NCI-H1694 treated with DMSO at 0.1 percent for 48 hours (cell line): ENCODE measurements at places on chromosomes 3 and 15.

GRCh38 chr3:66830301-66830700, 167.8 kb upstream of the KBTBD8 start:
- no peak for DNase-seq

DNA sequence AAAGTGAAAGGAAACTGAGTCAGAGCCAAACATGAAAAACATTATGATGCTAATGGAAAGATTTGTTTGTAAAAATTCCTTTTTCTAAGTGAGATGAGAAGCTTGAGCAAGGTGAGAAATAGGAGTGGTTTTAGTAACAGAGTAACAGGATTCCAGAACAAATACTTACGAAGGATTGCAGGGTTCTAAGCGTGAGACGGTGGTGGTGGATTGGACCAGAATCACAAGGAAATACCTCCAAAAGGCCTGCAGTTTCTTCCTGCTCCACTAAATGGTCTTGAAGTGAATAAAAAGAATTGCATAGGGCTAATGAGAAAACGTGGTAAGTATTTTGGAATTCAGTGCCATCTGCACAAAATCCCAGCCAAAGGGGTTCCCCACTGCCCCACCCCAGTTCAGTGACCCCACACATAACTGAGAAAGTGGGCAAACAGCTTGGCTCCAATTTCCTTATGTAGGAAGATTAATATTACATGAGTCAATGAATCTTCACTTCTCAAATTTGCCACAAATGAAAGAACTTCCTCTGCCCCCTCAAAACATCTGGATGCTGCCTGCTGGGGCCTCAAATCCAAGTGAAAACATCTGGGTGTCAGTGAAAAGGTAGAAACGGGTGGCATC, 283.8 kb upstream of the NR2F2 start:
- DNase-seq, result no peak

DNA sequence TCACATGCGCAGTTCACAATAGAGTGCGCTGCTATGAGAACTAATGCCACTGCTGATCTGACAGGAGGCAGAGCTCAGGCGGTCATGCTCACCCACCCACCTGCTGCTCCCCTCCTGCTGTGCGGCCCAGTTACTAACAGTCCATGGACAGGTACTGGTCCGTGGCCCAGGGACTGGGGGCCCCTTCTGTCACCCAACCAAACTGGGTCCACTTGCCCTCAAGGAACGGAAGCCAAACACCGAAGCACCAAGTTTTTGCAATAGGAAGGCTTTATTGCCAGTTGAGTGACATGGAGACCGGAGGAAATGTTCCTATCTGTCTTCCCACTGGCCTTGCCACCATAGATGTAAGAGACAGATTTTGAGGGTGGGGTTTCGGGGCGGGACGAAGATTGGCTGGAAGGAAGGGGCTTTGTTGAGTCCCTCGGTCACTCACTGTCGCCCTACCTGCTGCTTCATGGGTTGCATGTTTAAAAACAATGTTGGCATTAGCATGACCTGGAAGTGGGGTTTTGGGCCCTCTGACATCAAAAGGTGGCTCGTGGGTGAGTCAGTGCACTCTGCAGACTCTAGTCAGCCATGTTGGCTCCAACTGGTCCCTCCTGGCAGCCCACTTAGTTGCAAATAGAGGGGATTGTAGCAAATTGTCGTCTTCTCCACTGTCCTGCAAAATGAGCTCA, 141.0 kb downstream of the TJP1 start:
- no peak for DNase-seq

DNA sequence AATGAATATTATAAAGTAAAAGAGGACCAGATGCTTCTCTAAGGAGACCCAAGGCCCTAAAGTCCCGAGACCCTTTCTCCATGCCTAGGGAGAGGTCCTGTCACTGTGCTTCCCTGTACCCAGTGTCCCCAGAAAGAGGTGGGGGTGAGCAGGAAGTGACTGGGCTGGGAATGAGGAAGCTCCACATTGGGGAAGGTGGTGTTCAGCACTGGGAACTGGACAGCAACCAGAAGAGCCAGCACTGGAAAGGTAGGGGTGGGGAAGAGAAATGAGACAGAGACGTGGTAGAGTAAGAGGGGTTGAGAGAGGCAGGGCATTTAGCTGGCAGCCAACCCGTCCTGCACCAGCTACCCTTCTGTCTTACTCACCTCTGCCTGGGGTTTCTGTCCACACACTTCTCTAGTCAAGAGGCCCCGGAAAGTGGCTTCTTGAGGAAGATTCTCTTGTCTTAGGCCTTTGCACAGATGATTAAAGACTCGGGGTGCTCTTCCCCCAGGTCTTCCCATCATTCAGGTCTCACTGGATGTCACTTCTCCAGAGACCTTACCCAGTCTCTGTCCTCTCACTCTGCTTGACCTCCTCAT, 12.2 kb downstream of the RRP9 start:
- DNase-seq, result no peak

- DNase-seq, result no peak
These were observed 188.7 kb upstream of the TPM1 start for GRCh38 chr15:62853841-62854225.

GRCh38 chr3:32831062-32831461, 13.3 kb downstream of the TRIM71 start:
- DNase-seq, result no peak

DNA sequence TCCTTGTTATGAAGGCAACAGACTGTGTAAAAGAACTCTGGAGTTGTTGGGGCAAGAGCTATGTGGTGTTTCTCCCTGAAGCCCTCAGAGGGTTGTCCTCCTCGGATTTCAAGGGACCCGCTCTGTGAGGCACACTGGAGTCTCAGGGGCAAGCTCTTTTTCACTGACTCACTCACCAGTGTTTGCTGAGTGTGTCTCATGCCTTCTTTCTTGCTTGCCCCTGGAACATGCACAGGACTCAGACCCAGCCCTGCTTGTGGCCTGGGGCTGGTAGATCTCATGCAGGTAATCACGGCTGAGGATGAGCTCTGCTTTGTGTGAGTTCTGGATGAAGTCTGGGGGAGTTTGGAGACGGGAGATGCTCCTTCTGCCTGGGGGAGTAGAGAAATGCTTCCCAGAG, 93.7 kb downstream of the CACNA1D start:
- no peak for DNase-seq

DNA sequence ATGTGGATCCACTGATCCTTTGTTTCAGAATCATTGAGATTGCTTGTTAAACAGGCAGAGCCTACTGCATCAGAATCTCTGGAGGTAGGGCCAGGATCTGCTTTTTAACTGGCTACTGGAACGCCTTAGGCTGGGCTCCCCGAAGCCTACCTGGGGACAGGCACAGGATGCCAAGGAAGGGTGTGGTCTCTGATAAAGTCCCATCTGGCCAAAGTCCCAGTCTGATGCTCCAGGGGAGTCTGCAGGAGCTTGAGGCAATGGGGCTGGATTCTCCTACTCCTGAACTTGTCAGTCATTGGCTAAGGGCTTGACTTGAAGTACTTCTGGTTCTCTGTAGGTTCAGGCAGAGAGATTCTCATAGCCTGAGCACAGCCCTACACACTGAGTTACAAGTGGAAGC, 22.4 kb upstream of the CCK start:
- no peak for DNase-seq

GRCh38 chr3:180633722-180634121, 31.8 kb downstream of the TTC14 start:
- DNase-seq, result no peak

DNA sequence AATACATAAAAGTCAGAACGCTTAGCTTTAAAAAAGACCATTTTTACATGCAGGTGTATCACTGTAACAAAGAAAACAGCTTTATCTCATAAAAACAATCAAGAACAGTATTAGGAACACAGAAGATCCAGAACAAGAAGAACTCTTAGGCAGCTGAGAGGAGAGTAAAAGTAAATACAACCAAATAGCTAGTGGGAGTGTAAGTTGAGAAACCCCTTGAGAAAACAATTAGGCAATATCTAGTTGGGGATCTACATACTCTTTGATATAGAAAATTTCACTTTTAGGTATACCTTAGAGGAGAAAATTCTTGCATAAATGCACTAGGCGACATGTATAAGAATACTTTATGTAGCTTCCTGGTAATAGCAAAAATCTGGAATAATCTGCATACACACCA, 7.5 kb downstream of the TMF1 start:
- DNase-seq, result no peak

GRCh38 chr15:96125721-96126415, 204.6 kb upstream of the NR2F2 start:
- DNase-seq, result no peak

GRCh38 chr3:27721717-27722564, at the start of gene EOMES:
Gene EOMES, minus strand, starts transcription at chr3:27722323. Its CDS starts 29 bp downstream, at chr3:27722294.
- peak; percentile 38 for DNase-seq

GRCh38 chr3:171614318-171614921, 154.2 kb upstream of the TNIK start:
- no peak for DNase-seq

DNA sequence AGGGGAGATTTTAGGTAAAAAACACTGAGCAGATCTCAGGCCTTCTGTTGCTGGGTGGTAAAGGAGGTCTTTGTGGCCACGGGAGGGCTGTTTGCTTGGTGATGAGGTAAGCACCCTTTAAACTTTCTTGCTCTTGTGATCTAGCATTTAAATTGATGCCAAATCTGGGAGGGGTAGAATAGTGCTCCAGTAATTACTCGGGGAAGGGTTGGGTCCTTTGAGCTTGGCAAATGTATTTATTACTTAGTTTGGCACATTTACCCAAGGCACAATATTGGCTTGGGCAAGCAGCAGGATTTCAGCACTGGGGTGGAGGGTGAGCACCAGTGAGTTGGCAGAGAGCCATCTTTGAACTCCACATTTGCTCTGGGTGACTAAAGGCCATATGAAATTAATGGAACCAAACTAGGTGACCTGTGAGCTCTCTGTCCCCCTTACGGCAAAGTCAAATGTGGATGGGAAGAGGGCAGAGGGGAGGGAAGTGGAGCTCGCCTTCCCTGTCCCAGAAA, 185.9 kb upstream of the ONECUT1 start:
- no peak for DNase-seq

DNA sequence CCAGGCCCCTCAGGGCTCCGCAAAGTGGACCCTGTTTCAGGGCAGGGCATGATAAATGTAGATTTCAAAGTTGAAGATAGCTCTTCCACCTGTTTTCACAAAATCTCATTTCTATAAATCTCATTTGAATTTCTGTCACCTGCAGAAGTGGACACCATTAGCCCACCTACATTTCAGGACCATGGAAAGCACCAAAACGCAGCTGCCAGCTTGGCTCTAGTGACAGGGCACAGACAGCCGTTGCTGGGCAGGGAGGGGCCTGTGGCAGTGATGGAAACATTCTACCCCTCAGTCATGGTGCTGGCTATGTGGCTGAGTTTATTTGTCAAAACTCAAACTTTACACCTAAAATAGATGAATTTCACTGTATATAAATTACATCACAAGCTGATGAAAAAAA, 40.4 kb downstream of the PRR23E start:
- no peak for DNase-seq

GRCh38 chr15:60605879-60606307, 127.0 kb upstream of the ICE2 start:
- no peak for DNase-seq

- DNase-seq, result no peak
These were observed 51.2 kb upstream of the PRR20G start for GRCh38 chr3:127339016-127339415.

DNA sequence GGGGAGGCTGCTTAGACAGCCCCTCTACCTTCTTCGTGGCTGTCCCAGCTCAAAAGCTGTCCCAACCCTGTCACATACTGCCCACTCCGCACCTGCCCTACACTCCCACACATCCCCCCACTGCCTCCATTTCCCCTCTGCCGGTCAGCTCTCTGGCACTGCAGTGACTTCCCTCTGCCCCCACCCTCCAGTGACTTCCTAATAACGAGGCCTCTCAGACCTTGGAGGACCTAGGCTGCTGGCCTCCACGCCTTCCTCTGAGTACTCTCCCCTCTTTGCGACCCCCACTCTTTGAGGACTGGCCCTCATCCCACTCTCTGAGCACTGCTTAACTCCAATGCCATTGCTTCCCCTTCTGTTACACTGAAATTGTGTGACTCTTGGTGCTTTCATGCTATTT, 45.3 kb downstream of the KY start:
- DNase-seq, result no peak

- DNase-seq, result no peak
These were observed 10.5 kb downstream of the IVD start for GRCh38 chr15:40416056-40416455.
